ENCODE measurements at places on chromosomes 5 and 9. TPM values are rescaled to one million over a fixed set of nuclear protein-coding genes. Genes with fewer than 3 reads are reported as not detected.

- no peak for DNase-seq
Observed at GRCh38 chr5:561408-561807, 37.2 kb upstream of the SLC9A3 start.

DNA sequence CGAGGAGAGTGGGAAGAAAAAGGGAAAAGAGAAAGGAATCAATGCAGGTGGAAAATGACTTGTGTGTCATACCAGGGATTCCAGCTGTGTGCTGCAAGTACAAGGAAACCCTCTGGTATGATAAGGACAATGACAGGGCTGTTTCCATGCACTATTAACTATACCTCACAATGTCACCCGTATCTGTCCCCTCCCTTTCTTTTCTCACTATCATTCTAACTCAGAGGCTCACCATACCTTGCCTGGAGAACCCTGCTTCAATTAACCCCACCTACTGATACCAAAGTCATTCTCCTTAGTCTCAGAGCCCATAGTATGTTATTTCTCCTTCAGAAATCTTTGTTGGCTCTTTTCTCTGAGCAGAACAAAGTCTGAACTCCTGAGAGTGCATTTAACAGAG, 236.2 kb upstream of the NREP start:
- no peak for DNase-seq

DNA sequence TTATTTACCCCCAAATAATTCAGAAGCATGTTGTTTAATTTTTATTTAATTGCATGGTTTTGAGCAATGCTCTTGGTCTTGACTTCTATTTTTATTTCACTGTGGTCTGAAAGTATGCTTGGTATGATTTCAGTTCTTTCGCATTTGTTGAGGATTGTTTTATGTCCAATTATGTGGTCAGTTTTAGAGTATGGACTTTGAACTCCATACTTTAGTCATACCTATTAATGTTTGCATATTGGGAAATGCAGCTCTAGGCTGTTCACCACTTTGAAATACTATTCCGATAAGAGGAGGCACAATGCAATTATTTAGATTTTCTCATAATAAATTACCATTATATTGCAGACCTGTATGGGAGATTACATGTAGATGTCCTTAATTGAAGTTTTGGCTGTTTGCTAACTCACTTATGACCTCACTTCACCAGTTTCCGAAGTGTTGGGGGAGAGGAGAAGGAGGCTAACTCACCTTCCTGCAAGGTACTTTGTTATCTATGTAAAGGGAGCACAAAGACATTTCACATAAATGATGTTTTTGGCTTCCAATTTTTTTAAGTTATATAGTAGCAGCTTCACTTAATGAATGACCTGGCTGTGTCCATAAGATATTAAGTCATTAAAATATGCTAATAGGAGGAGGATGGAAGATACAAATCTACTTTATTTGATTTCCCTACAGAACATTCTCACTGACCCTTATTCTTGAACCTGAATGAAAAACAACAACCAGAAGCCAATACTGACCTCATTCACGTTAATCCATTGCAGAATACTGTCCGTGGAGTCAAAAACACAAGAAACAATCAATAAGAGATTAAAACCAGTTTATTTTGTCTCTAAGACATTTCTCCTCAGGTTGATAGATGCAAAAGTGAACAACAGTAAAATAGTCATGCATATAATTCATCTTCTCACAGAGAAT, 970.3 kb upstream of the ARRDC3 start:
- DNase-seq = no peak

- peak; percentile 57 for DNase-seq
Observed at GRCh38 chr9:114894609-114895433, 35.6 kb downstream of the TNFSF8 start.

- DNase-seq = no peak
Observed at GRCh38 chr5:3780278-3780677, 184.6 kb downstream of the IRX1 start.

DNA sequence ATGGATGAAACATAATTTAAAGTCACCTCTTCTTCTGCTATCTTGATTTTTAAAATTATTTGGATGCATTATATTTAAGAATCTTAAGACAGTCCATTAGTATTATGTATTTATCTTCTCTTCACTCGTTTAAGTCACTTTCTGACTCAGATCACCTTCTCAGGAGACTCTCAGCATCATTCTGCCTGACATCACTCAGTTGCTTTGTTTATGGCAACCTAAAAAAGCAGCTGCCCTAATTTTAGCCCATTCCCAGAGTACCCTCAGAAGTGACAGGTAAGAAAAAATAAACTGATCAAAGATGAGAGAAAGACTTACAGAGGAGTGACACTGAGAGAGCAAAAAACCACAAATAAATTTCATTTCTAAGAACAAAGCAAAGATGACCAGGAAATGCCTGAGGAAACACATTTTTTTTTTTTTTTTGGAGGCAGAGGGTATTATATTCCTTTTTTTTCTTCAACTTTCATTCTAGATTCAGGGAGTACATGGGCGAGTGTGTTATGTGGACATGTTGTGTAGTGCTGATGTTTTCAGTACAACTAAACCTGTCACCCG, 140.5 kb downstream of the MUSK start:
- no peak for DNase-seq

DNA sequence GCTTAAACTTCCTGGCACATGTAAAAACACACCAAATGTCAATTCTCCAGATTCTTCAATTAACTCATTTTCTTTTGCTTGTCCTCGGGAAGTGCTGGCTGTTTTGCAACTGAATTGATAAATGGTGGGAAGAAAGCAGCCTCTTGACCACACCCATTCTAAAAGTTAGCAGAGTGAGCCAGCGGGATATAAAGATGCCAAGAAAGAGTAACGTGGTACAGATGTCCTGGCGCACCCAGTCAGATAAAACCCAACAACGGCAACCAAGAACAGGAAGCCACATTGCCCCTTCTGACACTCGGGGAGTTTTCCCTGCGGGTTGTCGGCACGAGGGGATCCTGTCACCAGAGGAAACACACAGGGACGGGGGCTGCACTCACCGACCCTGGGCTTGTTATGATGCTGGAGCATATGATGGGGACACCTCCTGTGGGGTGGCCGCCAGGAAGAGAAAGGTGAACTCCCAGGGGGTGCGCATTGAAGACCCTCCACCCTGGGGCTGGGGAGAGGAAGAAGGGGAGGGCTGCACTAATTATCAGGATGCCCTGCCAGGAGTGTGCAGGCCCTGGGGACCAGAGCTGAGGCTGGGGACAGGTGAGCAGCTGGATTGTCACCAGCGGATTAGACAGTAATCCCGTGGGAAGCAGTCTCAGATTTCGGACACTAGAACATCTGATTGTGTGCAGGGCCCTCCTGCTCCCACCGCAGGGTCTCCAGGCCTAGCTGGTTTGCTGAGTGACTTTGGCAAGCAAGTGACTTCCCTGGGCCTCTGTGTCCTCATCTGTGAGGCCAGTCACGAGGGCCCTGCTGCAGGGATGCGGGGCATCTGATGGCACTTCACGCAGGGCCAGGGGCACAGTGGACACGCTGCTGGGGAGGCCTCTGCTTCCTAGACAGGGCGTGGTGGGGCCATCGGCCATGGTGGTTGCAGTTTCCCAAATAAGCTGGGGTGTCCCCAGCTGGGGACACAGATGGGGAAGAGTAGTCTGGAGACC, 59.2 kb downstream of the CRB2 start:
- no peak for DNase-seq

DNA sequence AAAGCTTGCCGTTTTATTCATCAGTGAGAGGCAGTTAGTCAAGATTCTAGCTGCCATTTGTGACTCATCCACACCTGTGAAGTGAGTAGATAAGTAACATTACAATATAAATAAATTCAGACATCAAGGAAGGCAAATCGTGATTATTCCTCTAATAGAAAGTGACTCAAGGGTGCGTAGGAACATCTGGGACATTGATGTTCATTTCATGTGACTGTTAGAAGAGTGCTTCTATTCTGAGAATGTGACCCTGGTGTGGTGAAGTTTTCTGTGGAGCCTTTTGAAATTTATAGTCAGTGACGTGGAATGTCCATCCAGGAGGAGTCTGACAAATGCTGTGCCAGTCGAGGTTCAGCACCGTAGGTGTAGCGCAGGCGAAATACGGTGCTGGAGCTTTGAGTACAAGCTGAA, 48.4 kb upstream of the FAM240B start:
- DNase-seq = no peak

GRCh38 chr5:3010953-3011763, 259.7 kb upstream of the IRX2 start:
- DNase-seq = no peak

GRCh38 chr5:180648658-180649296, 623 bp downstream of the FLT4 start:
- peak; percentile 87 for DNase-seq

DNA sequence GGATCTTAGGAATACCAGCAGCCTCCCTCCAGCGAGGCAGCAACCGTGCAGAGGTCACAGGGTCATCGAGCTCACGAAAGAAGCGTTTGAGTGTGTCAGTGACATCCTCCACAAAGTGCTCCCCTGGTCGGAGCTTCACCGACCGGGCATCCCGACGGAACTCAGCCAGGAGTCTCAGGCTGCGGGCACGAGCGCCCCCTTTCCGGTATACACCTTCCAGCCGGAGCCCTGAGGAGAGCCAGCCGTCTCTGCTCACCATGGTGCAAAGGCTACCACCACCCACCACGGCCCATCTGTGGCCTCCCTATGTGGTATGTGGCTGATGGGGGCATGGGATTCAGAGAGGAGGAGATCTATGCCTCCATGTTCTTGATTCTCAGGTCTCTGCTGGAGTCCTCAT, 10.8 kb upstream of the FCHSD1 start:
- peak; percentile 68 for DNase-seq

- DNase-seq = no peak
Observed at GRCh38 chr5:143781993-143782520, 29.9 kb upstream of the HMHB1 start.

The GFRA3 gene
- total RNA-seq = 0.30 TPM

The BAAT gene
- total RNA-seq = not detected

The GARIN3 gene
- not detected for total RNA-seq

The CBY3 gene
- total RNA-seq = not detected

The ACTBL2 gene
- total RNA-seq = not detected

The SLC44A1 gene
- 41.8 TPM for total RNA-seq

The PCDHB11 gene
- 1.1 TPM for total RNA-seq

The HAVCR1 gene
- 4.2 TPM for total RNA-seq

The GFPT2 gene
- total RNA-seq = 35.4 TPM

The GADD45G gene
- total RNA-seq = 12.6 TPM

The IL11RA gene
- total RNA-seq = 14.5 TPM

The STPG3 gene
- total RNA-seq = 0.23 TPM
